Activated CD4-positive, alpha-beta T cell treated with anti-CD3 and anti-CD28 coated beads, Interleukin-2, amount 10 ng/mL, durations not matched to agents 7 days and 5 days (primary cell): ENCODE measurements at places on chromosomes 1 and 21. TPM values are rescaled to one million over a fixed set of nuclear protein-coding genes. Genes with fewer than 3 reads are reported as not detected.

Gene NUDT4B
- 0.40 TPM for total RNA-seq

Gene PKP1
- total RNA-seq, result not detected

Gene BATF3
- 14.0 TPM for total RNA-seq

Gene MXRA8
- 0.15 TPM for total RNA-seq

Gene EDEM3
- total RNA-seq, result 28.4 TPM

GRCh38 chr21:34031835-34032370, 41.5 kb upstream of the MRPS6 start:
- no peak overlapping the region for H3K4me3 ChIP-seq
- H3K36me3 ChIP-seq, result peaks cover 3% of the 10 kb centered on the region
- DNase-seq, result no peak

DNA sequence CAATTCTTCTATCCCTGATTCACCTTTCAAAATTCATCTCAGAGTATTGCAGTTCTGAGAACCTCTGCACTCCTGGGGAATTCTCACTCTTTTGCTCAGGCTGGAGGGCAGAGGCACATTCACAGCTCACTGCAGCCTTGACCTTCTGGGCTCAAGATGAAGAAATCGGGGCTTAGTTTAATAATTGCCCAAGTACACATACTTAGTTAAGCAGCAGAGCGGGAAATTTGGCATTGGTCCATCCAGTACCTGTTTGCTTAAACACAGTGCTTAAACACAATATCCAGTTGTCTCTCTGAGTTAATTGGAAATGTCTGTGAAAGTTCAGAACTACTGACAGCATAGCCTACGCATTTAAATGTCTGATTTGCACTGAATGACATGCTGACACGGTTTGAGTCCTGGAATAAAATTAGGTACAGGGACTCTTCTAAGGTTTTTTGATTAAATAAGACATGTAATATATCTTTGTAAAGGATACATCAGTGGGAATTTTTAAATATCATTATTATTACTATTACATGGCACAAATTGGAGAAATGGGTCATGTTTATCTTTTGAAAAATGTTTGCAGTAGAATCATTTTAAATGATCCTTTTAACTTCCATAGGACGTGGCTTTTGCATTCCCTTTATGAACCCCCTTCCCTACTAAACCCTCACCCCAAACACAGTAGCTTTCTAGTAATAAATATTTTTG, 337.4 kb downstream of the SRGAP2C start:
- H3K27me3 ChIP-seq, result no peaks in the 10 kb centered on the region
- no peak for DNase-seq
- peaks cover 35% of the 10 kb centered on the region for H3K4me1 ChIP-seq
- H3K36me3 ChIP-seq, result peaks cover 6% of the 10 kb centered on the region
- H3K4me3 ChIP-seq, result no peak overlapping the region
- no peak overlapping the region for H3K27ac ChIP-seq

- H3K27me3 ChIP-seq, result no peaks in the 10 kb centered on the region
- no peak overlapping the region for H3K4me3 ChIP-seq
- no peak for DNase-seq
Measured at GRCh38 chr1:234915924-234916675, 212.5 kb downstream of the TOMM20 start.

- peaks cover 6% of the 10 kb centered on the region for H3K27me3 ChIP-seq
- H3K27ac ChIP-seq, result no peak overlapping the region
- DNase-seq, result no peak
- H3K36me3 ChIP-seq, result no peaks in the 10 kb centered on the region
Measured at GRCh38 chr1:162956922-162957321, 95.9 kb upstream of the CCDC190 start.

DNA sequence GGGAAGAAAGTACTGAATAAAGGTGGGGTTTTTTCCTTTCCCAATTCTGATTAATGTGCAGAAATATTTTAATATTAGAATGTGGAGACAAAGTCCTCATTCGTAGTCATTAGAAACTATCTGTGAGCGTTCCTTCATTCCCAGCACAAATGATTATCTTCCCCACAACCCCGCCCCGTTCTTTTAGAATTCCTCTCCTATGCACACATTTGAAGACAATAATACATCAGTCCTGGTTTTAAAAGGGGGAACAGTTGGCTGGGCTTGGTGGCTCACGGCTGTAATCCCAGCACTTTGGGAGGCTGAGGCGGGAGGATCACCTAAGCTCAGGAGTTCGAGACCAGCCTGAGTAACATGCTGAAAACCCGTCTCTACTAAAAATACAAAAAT, 876 bp downstream of the ALDH9A1 start:
- H3K36me3 ChIP-seq, result peaks cover 28% of the 10 kb centered on the region
- H3K4me3 ChIP-seq, result peak overlapping the region; percentile 98
- no peak for DNase-seq
- H3K4me1 ChIP-seq, result peaks cover 36% of the 10 kb centered on the region
- H3K27me3 ChIP-seq, result peaks cover 2% of the 10 kb centered on the region
- H3K27ac ChIP-seq, result peak overlapping the region; percentile 98

DNA sequence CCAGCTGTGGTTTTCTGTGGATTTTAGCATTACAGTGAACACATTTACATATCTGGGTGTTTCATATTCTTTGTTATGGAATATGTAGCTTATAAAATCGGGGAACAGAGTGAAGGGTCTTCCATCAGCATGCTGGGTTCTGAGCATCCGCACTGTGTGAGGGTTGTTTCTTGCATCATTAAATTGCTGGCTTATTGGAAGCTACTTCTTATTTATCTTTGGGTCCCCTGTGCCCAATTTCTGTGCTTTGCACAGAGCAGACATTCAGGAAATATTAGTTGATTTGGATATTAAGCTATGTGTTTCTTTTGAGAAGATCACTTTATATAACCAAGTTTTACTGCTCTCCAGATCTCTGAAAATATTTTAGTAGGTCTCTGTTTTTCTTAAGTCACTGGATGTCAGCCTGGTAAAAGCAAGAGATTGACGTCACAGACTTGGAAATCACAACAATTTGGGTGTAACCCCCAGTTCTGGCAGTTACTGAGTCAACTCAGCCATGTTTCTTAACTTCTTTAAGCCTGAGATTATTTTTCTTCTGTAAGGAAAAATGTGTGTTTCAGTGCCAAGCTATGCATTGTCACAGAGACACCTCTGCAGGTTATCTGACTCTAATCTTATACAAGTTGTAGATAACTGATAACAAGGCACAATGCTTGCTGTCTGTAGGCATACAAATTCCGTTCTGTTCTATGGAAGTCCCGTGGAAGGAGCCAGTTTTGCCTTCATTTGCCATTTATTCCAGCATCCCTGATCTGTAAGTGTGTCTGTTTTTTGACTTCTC, 258.3 kb upstream of the KAZN start:
- no peaks in the 10 kb centered on the region for H3K4me1 ChIP-seq
- H3K27ac ChIP-seq, result no peak overlapping the region
- peaks cover 5% of the 10 kb centered on the region for H3K27me3 ChIP-seq
- H3K36me3 ChIP-seq, result no peaks in the 10 kb centered on the region
- DNase-seq, result no peak

GRCh38 chr1:224411766-224412165, 22.8 kb downstream of the WDR26 start:
- H3K4me3 ChIP-seq, result no peak overlapping the region
- H3K27me3 ChIP-seq, result no peaks in the 10 kb centered on the region
- no peak for DNase-seq
- H3K36me3 ChIP-seq, result peaks cover 48% of the 10 kb centered on the region
- no peak overlapping the region for H3K27ac ChIP-seq

DNA sequence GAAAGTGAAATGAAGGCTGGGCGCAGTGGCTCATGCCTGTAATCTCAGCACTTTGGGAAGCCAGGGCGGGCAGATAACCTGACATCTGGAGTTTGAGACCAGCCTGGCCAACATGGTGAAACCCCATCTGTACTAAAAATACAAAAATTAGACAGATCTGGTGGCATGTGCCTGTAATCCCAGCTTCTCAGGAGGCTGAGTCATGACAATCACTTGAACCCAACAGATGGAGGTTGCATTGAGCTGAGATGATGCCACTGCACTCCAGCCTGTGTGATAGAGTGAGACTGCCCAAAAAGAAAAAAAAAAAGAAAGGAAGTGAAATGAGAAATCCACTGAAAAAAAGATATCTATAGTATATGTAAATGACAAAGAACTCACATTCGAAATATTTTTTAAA, 439.9 kb downstream of the DISC1 start:
- no peaks in the 10 kb centered on the region for H3K4me1 ChIP-seq
- H3K4me3 ChIP-seq, result no peak overlapping the region
- H3K27ac ChIP-seq, result no peak overlapping the region

GRCh38 chr1:205774198-205775014, 876 bp downstream of the RAB29 start:
- no peaks in the 10 kb centered on the region for H3K27me3 ChIP-seq
- H3K4me3 ChIP-seq, result peak overlapping the region; percentile 91
- H3K27ac ChIP-seq, result peak overlapping the region; percentile 95
- H3K4me1 ChIP-seq, result peaks cover 58% of the 10 kb centered on the region

GRCh38 chr1:224431726-224432125, 2.9 kb downstream of the WDR26 start:
- peaks cover 66% of the 10 kb centered on the region for H3K4me1 ChIP-seq
- DNase-seq, result no peak
- H3K36me3 ChIP-seq, result peaks cover 41% of the 10 kb centered on the region
- peak overlapping the region; percentile 82 for H3K27ac ChIP-seq
- H3K4me3 ChIP-seq, result peak overlapping the region; percentile 91
- H3K27me3 ChIP-seq, result no peaks in the 10 kb centered on the region

GRCh38 chr1:3604997-3605823, 6.1 kb downstream of the MEGF6 start:
- H3K27me3 ChIP-seq, result peaks cover 5% of the 10 kb centered on the region
- no peaks in the 10 kb centered on the region for H3K36me3 ChIP-seq
- no peak for DNase-seq
- no peak overlapping the region for H3K27ac ChIP-seq

DNA sequence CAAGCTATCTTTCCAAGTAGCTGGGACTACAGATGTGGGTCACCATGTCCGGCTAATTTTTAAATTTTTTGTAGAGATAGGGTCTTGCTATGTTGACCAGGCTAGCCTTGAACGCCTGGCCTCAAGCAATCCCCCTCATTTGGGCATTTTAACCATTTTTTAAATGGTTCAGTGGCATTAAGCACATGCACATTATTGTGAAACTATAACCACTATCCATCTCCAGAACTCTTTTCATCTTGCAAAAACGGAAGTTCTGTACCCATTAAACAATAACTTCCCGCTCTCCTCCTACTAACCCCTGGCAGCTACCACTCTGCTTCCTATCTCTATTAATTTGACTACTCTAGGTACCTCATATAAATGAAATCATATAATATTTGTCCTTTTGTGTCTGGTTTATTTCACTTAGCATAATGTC, 4.8 kb upstream of the IL6R start:
- peaks cover 42% of the 10 kb centered on the region for H3K4me1 ChIP-seq
- H3K36me3 ChIP-seq, result no peaks in the 10 kb centered on the region
- H3K27me3 ChIP-seq, result peaks cover 3% of the 10 kb centered on the region
- no peak overlapping the region for H3K4me3 ChIP-seq

GRCh38 chr1:11790101-11790879, 15.5 kb downstream of the MTHFR start:
- no peak overlapping the region for H3K27ac ChIP-seq
- H3K4me3 ChIP-seq, result no peak overlapping the region
- H3K36me3 ChIP-seq, result peaks cover 11% of the 10 kb centered on the region
- no peaks in the 10 kb centered on the region for H3K27me3 ChIP-seq
- DNase-seq, result no peak

GRCh38 chr1:61142726-61143500, 60.6 kb downstream of the NFIA start:
- H3K27me3 ChIP-seq, result no peaks in the 10 kb centered on the region
- H3K27ac ChIP-seq, result no peak overlapping the region
- H3K4me1 ChIP-seq, result no peaks in the 10 kb centered on the region
- H3K4me3 ChIP-seq, result no peak overlapping the region
- DNase-seq, result no peak
- H3K36me3 ChIP-seq, result no peaks in the 10 kb centered on the region

DNA sequence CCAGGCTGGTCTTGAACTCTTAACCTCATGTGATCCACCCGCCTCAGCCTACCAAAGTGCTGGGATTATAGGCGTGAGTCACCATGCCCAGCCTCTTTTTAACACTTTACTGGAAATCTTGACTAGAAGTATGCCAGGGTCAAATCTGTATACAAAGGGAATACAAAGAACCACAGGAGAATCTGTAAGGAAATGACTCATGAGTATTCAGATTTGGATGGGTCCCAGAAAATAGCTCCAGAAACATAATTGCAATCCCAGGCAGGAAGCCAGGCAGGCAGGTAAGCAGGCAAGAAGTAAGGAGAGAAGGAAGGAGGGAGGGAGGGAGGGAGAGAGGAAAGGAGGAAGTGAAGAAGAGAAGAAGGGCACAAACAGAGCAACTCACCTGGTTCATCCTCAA, 22.8 kb upstream of the TIAM1 start:
- no peak overlapping the region for H3K27ac ChIP-seq
- H3K27me3 ChIP-seq, result no peaks in the 10 kb centered on the region
- peaks cover 27% of the 10 kb centered on the region for H3K36me3 ChIP-seq
- peaks cover 49% of the 10 kb centered on the region for H3K4me1 ChIP-seq
- no peak overlapping the region for H3K4me3 ChIP-seq
- no peak for DNase-seq

GRCh38 chr1:10502206-10502605, 27.5 kb downstream of the PEX14 start:
- H3K4me3 ChIP-seq, result no peak overlapping the region
- peaks cover 5% of the 10 kb centered on the region for H3K36me3 ChIP-seq
- no peaks in the 10 kb centered on the region for H3K27me3 ChIP-seq
- H3K27ac ChIP-seq, result no peak overlapping the region

- H3K36me3 ChIP-seq, result no peaks in the 10 kb centered on the region
- H3K27ac ChIP-seq, result no peak overlapping the region
- H3K4me3 ChIP-seq, result no peak overlapping the region
- no peaks in the 10 kb centered on the region for H3K27me3 ChIP-seq
- DNase-seq, result no peak
Measured at GRCh38 chr1:109186733-109187086, 27.0 kb upstream of the SARS1 start.

- H3K4me1 ChIP-seq, result peaks cover 12% of the 10 kb centered on the region
- H3K36me3 ChIP-seq, result no peaks in the 10 kb centered on the region
- no peak overlapping the region for H3K27ac ChIP-seq
- no peak overlapping the region for H3K4me3 ChIP-seq
- DNase-seq, result no peak
- no peaks in the 10 kb centered on the region for H3K27me3 ChIP-seq
Measured at GRCh38 chr1:116311756-116312680, 61.0 kb upstream of the ATP1A1 start.

GRCh38 chr1:227546059-227546458, 17.3 kb upstream of the ZNF678 start:
- DNase-seq, result no peak
- no peak overlapping the region for H3K4me3 ChIP-seq
- no peaks in the 10 kb centered on the region for H3K36me3 ChIP-seq
- H3K27ac ChIP-seq, result no peak overlapping the region
- peaks cover 2% of the 10 kb centered on the region for H3K27me3 ChIP-seq

- peak; percentile 16 for DNase-seq
- no peaks in the 10 kb centered on the region for H3K36me3 ChIP-seq
- peaks cover 34% of the 10 kb centered on the region for H3K27me3 ChIP-seq
- H3K4me1 ChIP-seq, result peaks cover 33% of the 10 kb centered on the region
- H3K4me3 ChIP-seq, result peak overlapping the region; percentile 79
Measured at GRCh38 chr1:52142220-52143183, 613 bp downstream of the ZFYVE9 start.

DNA sequence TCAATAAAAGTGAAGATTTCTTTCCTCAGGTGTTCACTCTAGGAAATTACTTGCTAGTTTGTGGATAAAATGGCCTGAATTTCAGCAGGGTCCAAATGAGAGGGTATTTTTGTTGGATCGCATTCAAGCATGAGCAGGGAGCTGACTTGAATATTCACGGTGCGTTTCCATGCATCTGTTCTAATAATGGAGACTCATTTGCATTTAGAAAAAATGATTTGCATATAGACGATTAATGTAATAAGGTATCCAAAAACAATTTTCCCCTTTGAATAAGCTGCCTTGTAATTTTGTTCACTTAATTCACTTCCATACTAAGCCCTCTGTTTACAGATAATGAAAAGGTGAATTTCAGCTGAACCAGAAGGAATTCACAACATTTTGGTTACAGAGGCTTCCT, 130.9 kb upstream of the AJAP1 start:
- no peak overlapping the region for H3K4me3 ChIP-seq
- no peaks in the 10 kb centered on the region for H3K36me3 ChIP-seq
- H3K27ac ChIP-seq, result no peak overlapping the region
- DNase-seq, result no peak
- no peaks in the 10 kb centered on the region for H3K27me3 ChIP-seq
- no peaks in the 10 kb centered on the region for H3K4me1 ChIP-seq
